ENCODE measurements at places on chromosomes 5 and 9.

DNA sequence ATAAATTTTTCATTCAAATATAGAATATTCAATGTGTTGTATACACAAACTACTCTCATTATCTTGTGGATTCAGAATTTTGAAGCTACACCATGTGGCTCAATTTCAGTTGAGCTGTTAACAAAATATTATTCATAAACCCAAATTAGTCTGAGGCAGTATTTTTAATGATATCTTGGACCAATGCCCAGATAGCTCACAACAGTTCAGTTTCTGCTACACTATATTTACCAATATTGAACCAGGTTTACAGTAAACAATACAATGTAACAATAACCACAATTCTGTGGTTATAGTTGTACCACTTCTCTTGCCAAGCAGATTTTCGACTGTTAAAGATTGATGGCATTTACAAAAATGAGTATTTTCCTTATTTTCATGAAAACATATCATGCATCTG is 99.9 kb downstream of the SSBP2 start:
- no peak for DNase-seq

GRCh38 chr5:142561486-142562097 is 124.3 kb downstream of the FGF1 start:
- no peak for DNase-seq

DNA sequence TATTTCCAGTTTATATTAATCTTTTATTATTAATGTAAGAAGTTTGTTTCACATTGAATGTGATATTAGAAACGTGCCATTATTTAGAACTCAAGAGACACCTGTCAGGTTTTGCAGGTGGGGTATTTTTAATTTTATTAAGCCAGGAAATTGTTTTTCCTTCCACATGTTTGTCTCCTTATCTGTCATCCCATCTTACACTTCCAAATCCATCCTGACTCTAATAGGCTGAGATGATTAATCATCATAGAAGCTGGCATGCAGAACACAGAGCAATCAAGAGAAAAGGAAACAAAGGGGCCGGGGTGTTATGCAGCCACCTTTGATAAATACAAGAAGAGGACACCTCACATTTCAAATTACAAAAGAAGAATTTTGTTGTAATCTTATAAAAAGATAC is 506.5 kb downstream of the ISL1 start:
- no peak for DNase-seq

- DNase-seq, result no peak
These were observed 21.1 kb upstream of the SLC28A3 start for GRCh38 chr9:84361645-84362044.

- DNase-seq, result no peak
These were observed 46.6 kb upstream of the TNC start for GRCh38 chr9:115164511-115164974.

DNA sequence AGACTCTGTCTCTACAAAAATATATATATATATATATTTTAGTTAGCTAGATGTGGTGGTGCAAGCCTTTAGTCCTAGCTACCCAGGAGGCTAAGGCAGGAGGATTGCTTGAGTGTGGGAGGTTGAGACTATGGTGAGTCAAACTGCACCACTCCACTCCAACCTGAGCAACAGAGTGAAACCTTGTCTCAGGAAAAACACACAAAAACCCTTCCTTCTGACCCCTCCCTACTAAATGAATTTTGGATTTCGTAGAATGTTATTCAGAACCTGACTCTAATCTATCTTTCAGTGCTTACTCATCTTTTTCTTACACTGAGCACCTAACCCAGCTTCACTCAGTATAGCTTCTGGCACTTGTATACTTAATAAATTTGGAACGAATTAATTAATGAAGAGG is 35.2 kb upstream of the IL7R start:
- no peak for DNase-seq

DNA sequence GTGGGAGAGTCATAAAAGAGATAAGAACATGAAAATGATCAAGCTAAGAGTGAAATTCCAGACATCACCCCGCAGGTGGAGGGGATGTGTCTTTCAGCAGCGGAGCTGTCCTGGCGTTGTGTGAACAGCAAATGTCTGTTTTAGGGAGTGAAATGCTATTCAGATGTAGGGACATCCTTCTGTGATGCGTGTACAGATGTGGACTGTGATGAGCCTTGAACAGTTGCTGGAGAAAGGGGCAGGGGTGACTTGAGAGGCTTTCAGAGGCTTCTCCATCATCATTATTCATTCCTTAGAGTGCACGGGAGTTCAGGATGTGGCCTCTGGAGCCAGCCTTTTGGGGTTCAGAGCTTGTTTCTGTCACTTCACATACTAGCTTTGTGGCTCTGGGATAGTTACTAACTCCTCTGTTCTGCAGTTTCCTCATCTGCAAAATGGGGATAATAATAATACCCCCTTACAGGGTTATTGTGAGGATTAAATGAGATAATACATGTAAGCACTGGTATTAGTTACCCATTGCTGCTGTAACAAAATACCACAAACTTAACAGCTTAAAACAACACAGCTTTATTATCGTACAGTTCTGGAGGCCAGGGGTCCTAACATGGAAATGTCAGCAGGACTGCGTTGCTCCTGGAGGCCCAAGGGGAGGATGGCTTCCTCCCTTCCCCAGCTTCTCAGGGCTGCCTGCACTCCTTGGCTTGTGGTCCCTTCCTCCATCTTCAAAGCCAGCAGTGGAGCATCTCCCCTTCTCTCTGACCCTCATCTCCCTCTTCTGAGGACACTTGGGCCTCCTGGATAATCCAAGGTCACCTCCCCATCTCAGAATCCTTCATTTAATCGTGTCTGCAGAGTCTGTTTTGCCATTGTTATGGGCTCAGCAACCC is 9.4 kb downstream of the TRAF1 start:
- DNase-seq, result no peak

DNA sequence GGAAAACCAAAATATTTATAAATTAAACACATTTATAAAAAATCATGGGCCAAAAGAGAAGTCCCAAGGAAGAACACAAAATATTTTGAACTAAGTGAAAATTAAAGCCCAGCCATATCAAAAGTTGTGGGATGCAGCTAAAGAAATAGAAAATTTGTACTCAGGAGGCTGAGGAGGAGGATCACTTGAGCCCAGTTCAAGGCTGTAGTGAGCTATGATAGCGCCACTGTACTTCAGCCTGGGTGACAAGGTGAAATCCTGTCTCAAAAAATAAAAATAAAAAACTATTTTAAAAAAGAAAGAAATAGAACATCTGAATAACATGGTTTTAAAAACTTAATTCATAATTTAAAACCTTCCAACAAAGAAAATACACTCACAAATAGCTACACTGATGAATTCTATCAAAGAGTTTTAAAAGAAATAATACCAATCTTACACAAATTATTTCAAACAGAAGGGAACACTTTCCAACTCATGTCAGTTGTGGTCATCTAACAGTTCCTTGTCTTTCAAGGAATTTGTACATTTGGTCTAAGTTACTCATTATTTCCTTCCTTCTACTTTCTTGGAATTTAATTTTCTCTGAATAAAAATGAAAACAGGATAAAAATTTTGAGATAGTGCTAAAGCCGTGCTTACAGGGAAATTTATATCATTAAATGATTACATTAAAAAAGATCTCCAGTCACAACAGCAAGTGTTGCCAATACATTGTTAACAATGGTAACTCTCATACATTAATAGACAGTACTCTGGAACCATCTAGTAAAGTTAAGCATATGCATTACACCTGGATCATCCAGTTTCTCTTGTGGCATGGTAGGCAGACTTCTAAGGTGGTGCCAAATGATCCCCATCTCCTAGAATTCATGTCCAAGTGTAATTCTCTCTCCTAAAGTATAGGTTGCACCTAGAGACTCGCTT is 17.8 kb downstream of the PTBP3 start:
- DNase-seq, result no peak

GRCh38 chr5:140113180-140113698 is 670 bp upstream of the PURA start:
- peak; percentile 70 for DNase-seq

DNA sequence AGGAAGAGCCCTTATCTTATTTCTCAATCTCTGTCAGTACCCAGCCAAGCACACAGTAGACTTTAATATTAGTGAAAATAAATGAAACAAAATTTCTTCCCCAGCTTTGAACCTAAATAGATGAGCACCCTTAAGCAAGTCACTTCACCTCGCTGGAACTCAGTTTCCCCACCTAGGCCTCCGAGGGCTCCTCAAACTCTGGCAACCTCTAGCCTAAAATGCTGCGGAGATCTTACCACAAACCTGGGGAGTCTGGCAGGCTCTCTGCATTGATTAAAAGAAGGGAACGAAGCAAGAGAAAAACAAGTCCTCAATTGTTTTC is 326 bp downstream of the RIGI start:
- DNase-seq, result no peak

- DNase-seq, result no peak
These were observed 537.6 kb downstream of the DTWD2 start for GRCh38 chr5:118450554-118451332.

- DNase-seq, result no peak
These were observed 57.3 kb upstream of the CACNA1B start for GRCh38 chr9:137820161-137820855.

GRCh38 chr5:179270581-179271427 is 74.5 kb downstream of the ADAMTS2 start:
- DNase-seq, result peak; percentile 80

- no peak for DNase-seq
These were observed 1.0 kb downstream of the CLIC3 start for GRCh38 chr9:136995362-136995761.

DNA sequence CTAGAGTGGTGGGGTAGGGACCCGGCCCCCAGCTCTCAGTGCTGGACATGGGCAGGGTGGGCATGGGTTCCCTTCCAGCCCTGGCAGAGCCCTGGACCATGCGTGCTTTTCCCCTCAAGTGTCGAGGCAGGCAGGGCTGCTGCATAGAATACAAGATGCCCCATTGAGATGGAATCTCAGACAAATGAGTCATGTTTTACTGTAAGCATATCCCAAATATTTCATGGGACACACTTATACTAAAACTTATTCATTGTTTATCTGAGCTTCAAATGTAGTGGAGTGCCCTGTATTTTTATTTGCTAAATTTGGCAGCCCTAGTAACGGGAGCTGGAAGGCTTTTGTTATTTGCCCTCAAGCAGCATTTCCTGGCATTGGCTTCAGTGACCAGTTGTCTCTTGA is 3.2 kb upstream of the RNU6ATAC start:
- DNase-seq, result no peak

GRCh38 chr5:109102096-109102690 is 307.6 kb downstream of the PJA2 start:
- no peak for DNase-seq

DNA sequence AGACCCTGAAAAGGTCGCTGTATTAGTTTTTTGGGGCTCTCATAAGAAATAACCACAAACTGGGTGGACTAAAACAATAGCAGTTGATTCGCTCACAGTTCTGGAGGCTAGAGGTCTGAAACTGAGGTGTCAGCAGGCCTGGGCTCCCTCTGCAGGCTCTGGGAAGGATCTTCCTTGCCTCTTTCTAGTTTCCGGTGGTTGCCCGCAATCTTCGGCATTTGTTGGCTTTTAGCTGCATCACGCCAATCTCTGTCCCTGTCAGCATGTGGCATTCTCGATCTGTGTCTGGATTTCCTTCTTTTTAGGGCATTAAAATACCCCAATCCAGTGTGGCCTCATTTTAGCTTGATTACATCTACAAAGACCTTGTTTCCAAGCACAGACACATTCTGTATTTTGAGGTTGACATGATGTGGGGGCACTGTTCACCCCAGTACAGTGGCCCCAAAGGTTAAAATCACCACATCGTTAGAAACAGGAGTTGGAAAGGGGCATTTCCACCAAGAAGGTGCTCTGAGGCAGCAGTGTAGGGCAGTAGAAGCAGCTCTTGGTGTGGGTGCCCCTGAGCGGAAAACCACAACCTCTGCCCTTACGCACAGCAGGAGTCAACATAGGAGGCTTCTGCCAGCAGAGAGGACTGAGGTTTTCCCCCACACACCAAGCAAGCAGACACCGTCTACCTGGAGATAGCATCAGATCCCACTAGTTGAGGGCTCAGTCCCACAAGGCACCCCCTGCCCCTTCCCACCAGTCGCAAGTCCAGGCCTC is 13.5 kb downstream of the ZNF79 start:
- no peak for DNase-seq

DNA sequence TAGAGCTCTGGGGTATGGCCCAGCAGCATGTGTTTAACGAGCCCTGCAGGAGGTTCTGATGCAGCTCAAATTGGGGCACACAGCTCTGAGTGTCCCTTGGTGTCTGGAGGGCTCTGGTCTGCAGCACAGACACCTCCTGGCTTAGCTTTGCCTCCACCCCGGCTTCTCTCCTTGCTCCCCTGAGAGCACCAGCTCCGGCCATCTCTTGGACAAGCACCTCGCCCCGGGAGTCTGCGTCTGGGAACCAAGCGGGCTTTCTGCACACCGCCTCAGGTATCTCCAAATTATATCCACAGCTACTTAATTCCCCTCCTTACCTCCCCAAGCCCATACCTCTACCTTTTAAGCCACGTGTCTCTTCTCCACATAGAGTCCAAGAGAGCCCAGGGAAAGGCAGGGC is 83.7 kb upstream of the IRX4 start:
- no peak for DNase-seq

DNA sequence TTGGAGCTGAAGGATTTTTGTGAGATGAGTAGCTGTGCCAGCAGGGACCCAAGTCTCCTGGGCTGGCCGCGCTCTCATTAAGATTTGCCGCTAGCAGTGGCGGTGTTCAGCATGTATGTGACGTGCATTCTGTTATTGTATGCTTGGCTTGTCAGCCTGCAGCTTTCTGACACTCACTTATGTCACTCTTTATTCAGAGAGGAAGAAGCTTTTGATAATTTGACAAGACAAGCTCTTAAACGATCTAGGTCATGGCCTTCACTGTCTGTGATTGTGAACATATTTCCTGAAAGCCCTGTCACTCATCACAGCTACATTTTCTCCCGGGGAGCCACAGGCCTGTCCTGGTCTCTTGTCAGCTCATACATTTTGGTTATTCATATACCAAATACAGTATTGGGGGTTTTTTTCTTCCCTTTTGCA is 98.2 kb upstream of the GRHPR start:
- no peak for DNase-seq
